ENCODE measurements at places on chromosomes 12 and 14.

DNA sequence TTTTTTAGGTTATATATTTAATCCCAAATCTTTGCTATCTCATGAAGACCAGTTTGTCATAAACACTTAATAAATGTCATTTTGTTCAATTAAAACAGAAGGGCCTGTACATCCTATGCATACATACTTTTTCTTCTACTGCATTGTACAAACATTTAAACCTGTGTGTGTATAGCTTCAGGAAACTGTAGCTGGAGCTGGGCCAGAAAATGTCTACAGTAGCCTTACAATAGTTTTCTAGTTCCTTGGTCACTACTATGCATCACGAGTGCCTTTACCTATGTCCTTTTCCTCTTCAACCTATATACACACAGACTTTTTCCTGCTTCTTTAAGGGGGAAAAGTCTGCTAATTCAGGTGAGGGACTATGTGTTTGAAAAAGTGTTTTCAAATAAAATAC lies 302.8 kb downstream of the PAWR start:
- DNase-seq, result no peak

DNA sequence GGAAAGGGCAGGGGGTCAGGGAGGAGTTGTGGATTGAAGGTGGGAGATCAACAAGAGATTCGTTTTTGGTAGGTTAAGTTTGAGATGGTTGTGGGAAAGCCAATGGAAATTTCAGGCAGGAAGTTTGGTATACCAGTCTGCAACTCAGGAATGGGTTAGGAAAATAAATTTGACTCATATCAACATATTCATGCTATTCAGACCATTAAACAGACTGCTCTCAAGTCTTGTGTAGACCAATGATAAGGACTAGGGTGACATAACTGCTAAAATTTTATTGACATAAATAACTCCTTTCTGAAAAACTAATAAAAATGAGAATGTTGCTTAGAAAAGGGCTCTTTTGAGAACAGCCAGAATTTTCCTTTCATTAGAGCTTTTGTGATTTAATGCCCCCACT lies 60.0 kb downstream of the PLEKHA5 start:
- no peak for DNase-seq

- DNase-seq, result no peak
Observed at GRCh38 chr12:107340898-107341297, 247.5 kb upstream of the CRY1 start.

DNA sequence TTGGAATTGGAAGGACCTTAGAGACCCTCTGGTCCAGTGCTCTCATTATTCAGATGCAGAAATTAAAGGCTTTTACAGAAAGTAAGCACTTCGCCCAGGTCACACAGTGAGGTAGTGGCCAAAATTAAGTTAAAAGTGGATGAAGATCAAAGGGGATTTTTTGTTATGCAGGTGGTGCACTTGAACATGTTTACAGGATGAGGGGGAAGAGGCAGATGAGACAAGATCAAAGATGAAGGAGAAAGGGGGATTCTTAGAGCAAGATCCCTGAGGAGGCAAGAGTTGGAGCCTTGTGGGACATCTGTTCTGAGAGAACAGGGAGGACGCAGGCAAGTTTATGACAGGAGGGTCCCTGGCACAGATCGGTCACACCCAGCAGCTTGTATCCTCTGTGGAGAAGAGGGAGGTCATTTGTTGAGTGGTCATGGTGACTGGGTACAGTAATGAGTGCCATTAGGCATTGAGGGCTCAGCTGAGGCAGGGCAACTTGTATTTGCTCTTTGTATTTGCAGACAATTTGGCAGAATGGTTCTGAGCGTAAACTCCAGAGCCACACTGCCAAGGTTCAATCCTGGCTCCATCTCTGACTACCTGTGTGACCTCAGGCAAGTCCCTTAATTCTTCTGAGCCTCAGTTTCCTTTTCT lies 84.0 kb downstream of the BORCS5 start:
- no peak for DNase-seq

DNA sequence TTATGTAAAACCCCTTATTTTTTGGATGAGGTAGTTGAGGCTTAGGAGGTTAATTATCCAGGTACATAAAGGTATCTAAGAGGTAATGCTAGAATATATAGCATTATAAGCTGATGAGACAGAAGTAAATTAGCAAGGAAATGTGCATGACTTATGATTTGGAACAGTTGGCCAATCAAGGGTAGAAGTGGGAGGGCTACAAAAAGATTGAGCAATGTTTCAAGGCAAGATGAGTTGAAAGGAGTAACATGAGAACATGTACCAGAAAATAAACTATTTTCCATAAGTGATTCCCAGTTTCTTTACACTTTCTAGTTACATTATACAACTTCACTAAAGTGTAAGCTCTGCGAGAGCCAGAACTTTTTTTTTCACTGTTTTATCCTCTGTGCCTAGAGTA lies 290.9 kb downstream of the LRIG3 start:
- DNase-seq, result no peak

GRCh38 chr12:126830778-126831680 lies 1435.9 kb upstream of the TMEM132C start:
- no peak for DNase-seq

DNA sequence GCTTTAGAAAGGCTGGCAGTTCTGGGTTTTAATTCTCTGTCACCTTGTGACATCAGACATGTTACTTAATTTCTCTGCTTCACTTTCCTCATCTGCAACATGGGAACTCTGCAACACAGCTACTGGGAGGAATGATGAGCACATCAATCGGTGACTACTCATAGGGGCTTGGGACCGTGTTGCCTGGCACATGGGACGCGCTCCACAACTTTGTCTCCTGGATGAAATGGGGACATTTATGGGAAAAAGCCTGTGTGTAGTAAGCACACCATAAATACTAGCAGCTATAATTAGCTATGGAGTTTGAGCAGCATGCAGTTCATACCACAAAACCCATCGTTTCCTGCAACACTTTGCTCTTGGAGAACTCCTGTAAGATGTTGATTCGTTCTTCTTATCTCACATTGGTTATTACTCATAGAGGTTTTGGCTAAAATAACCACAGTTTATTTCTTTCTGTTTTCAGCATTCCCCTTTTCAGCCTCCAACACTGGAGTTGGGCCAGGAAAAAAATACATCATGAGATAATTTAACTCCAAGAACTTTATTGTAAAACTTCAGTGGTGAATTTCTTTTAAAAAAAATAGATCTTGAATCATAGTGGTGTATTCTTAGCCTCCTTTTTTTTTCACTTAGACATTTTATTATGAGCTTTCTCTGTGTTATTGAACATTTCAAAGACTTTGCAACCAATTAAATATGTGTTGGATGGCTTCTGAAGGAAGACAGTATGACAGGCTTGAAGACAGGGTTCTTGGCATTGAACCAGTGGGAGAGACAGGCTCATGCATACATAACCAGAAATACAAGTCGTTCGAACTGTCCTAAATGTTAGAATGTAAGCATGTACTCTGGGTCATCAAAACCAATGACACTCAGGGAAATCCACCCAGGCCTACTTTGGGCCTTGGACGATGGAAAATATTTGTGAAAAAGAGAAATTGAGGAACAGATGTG lies 72.7 kb downstream of the RIN3 start:
- peak; percentile 87 for DNase-seq

DNA sequence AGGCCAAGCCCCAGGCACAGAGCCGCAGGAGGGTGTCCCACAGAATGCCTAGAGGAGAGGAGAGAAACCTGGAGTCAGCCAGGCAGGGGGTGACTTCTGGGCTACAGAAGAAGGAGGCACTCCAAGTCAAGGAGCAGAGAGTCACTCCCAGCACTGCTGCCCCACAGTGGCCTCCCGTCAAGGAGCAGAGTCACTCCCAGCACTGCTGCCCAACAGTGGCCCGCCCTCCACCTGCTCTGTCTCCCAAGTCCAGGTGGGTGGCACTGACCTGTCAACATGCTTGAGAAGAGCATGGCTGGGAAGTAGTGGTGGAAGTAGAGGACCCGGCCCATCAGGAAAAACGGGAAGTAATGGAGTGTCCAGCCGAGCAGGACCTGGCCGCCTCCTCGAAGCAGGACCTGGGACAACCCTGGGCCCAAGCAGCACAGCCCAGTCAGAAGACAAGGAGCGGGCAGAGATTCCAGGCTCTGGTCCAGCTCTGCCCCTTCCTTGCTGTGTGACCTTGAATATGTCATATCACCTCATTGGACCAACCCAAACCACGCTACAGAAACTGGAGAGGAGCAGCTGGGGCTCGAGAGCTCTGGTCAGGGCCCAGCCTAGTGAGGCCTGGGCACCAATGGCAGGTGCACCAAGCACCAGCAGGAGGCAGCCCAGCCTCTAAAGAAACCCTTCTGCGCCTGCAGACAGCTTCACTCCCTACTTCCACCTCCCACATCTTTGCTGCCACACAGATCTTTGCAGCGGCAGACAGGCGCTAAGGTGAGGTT lies 7.6 kb upstream of the NGB start:
- no peak for DNase-seq

DNA sequence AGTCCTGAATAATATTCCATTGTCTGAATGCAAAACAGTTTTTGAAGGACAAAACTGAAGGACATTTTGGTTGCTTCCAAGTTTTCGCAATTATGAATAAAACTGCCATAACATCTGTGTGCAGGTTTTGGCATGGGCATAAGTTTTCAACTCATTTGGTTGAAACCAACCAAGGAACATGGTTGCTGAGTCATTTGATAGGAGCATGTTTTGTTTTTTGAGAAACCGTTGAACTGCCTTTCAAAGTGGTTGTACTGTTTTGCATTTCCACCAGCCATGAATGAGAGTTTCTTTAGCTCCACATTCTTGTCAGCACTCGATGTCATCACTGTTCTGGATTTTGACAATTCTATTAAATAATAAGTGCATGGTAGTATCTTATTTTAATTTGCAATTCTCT lies 23.0 kb upstream of the GSG1 start:
- no peak for DNase-seq

All from OCI-M1 (cell line).